ENCODE measurements at places on chromosomes 7 and 10.

DNA sequence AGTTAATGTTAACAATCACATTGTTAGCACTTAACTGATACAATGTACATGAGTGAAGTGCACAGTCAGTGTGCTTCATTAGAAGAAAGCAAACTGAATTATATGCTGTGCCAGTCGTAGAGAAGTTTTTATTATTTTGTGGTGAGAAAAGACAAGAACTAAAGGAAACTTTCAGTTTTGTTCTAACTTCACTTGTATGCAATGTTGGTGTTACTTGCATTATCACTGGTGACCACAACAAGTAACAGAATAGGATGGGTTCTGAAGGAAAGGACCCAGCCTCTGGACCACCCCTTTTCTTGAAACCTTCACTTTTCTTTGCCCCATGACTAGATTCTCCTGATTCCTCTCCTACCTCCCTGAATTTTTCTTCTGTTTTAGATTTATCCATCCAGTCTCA, 123.3 kb upstream of the GAD2 start:
- no peak for DNase-seq

DNA sequence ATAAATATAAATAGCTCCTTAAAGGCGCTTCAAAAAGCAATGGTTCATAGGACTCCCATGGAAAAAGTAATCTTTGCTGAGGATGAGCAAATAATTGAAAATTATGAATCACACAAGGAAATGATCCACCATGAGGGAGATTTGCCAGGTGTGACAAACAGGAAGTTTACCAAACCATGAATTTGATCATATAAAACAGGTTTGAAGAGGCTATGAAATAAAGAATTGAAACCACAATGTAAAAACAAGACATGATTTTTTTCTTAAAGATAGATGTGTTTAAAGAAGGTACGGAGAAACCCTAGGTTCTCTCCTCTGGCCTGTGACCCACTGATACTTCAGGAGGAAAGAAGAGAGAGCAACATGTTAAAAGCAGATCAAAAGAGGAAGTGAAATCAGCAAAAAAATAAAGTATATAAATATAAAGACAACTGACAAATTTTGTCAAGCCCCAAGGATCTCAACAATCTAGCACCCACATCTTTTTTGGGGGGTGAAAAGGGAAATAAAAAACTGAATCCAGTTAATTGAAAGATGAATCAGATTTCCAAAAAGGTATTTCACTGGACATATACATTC, 111.3 kb upstream of the ASAH2 start:
- DNase-seq = no peak

DNA sequence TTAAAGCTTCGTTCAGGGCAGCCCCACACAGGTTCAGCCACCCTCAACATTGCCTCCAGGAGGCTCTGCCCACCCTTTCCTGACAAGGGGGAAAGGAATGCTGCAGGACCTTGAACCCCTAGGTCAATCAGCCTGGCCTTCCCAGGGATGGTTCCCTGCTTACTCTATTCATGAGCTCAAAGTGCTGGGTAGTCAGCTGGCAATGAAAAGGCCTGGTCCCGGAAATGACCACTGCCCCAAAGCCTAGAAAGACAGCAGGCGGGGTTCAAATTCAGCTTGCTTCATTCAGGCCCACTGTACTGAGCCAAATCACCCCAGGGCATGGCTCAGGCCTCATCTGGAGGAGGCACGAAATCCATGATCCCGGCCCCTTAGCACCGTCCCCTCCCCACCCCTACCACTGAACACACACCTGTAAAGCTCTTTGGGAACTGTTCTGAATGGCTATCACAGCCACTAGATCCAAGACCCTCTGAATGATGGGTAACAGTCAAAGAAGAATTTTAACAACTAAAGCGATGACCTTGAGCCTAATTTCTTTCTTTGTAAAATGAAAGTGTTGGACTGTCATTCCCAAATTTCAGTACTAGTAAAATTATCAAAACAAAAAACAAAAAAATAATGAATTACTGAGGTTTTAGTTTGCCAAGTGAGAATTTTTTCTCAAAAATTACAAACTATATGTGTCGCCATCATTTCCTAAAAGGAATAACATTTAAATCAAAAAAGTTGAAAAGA, 1.0 kb downstream of the URGCP start:
- no peak for DNase-seq

DNA sequence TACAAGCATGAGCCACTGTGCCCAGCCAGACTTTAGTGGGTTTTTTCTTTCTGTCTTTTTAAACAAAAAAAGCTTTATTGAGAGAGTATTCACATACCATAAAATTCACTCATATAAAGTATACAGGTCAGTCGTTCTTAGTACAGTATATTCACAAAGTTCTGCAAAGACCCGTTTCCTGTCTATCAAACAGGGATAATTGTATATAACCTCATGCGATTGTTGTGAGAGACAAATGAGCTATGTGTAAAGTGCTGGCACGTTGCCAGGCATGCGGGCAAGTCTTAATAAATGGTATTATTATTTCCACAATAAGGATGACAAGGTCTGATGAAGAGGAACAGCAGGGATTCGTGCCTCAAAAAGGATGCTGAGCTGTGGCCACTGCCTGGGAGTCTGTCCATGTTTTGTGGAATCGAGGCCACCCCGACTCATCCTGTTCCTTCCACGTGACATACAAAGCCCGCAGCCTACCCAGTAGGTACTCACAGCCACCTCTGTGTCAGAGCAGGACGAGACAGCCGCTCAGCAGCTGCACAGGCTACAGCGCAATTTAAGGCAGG, 51.6 kb downstream of the SMKR1 start:
- DNase-seq = no peak

DNA sequence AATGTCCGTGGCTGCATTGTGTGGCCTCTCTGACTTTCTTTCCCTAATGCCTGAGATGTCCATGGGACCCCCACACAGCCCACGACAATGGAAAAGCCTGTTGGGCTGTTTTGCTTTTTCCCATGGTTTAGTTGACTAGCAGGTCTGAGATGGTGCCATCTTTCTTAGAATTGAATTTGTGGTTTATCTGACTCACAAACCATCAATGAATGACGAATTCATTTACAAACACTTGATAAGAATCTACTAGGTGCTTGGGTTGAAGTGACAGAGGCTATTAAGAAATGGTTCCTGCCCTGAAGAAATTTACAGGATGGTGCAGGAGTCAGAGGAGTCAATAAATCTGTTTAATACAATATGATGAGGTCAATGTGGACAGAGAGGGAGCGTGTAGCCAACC, 75.4 kb downstream of the OTUD1 start:
- no peak for DNase-seq

DNA sequence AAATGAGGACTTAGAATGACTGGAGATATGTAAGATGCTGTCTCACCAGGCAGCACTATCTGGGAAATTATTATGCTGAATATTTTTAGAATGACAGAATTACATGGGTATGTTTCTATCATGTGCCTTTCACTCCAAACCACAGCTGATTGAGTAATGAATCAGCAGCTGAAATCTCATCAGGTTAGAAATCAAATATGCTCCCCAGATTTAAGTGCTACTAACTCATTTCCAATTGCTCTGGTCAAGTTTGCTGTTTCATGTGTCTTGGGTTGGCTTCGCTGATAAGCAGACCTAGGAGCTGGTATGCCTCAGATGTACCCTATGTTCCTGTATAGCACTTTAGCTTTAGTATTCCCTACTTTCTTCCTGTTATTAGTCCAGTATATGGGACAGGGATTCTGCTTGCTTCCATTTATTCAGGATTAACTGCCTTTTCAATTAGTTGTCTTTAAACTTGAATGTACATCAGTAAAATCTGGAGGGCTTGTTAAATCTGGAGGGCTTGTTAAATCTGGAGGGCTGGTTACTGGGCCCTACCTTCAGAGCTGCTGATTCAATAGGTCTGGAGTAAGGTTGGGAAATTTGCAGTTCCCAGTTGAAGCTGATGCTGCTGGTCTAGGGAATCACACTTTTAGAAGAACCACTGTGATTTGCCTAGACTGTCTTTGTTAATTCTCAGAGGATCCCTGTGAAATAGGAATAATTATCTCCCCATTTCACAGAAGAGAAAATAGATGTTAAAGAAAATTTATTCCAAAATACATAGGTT, 172.9 kb downstream of the DKK1 start:
- DNase-seq = no peak

- no peak for DNase-seq
These were observed 8.2 kb upstream of the MYPN start for GRCh38 chr10:68101066-68101465.

- no peak for DNase-seq
These were observed 52.6 kb upstream of the CYP2C8 start for GRCh38 chr10:95121904-95122303.

- DNase-seq = no peak
These were observed 21.3 kb upstream of the TMEM248 start for GRCh38 chr7:66899552-66900280.

GRCh38 chr7:44515590-44516268, 25.3 kb upstream of the NUDCD3 start:
- DNase-seq = no peak

DNA sequence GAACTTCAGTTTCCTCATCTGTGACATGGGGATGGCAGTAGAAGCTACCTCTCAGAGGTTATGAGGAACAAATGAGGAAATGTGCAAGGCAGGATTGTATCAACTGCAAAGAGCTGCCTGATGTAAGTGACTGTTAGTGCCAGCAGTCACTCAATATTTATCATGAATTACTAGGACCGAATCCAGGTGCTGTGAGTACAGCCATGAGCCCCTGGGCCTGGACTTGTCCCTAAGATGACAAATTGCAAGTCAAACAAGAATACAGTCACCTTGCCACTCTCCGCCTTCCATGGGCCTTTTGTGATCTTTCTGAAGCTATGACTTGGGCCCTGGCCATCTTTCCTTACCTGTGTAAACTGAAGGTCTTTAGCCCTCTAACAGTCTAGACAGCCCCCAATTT, 27.7 kb upstream of the TLX1 start:
- DNase-seq = no peak

Data from stimulated activated CD8-positive, alpha-beta memory T cell treated with anti-CD3 and anti-CD28 coated beads, Interleukin-2, amount 100 ng/mL, for 48 hours (primary cell).